ENCODE measurements at places on chromosomes 3 and 15.

- DNase-seq, result no peak
Observed at GRCh38 chr15:100215031-100215842, 126.5 kb downstream of the ADAMTS17 start.

DNA sequence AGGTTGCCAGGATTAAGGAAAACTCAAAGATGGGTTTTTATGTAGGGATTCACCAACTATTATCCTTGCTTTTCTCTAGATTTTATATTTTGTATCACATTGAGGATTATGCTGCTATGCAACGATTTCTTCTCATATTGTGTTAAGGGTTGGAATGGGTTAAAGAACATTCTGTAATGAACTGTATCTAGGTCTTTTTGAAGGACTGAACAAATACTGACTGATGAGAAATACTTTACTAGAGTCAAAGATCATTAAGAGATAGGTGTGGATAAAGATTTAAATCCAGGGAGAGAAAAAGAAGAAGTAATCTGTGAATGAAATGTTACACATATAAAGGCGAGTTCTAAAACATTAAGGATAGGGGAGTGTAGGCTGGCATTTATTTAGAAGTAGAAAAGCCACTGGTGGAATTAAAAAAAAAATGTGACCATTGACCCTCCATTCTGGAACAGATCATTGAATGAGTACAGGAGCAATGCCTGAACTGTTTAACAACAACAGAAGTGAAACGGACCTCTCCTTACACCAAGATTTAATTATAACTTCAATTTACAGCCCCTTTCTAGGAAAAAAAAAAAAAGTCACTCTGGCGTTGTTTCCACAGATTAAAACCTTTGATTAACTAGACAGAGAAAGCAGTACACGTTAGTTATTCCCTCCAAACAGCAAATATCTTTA, 39.2 kb downstream of the PROS1 start:
- DNase-seq, result no peak

GRCh38 chr3:115698851-115699591, 75.7 kb downstream of the GAP43 start:
- no peak for DNase-seq

- DNase-seq, result no peak
Observed at GRCh38 chr3:13115576-13115910, 42.3 kb upstream of the IQSEC1 start.

DNA sequence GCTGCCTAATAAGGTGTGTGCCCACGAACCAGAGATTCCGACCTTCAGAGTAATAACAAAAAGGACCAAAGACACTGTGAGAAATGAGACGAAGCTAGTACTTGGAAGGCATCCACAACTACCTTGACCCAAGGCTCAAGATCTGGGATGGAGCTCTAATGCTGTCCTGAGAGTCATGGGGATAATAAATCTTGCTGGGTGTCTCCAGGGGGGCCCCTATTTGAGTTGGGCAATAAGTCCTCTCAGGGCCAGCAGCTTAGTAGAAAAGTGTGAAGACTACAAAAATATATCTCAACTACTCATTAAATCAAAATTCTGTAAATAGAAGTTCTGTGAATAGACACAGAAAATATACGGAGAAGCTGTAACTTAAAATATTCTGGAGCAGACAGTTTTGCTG, 2.9 kb upstream of the NDN start:
- no peak for DNase-seq

DNA sequence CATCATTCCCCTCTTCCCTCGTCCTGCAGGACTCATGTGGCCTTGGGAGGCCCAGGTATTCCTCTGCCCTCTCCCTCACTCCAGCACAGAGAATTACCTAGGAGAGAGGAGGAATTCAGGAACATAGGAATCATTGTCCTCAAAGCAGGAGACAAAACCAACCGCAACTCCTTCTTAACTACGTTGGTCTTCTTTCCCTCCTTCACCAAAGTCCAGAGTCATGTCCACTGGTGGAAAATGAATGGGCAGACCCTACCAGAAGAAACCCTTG, 55.0 kb upstream of the SKOR1 start:
- no peak for DNase-seq

DNA sequence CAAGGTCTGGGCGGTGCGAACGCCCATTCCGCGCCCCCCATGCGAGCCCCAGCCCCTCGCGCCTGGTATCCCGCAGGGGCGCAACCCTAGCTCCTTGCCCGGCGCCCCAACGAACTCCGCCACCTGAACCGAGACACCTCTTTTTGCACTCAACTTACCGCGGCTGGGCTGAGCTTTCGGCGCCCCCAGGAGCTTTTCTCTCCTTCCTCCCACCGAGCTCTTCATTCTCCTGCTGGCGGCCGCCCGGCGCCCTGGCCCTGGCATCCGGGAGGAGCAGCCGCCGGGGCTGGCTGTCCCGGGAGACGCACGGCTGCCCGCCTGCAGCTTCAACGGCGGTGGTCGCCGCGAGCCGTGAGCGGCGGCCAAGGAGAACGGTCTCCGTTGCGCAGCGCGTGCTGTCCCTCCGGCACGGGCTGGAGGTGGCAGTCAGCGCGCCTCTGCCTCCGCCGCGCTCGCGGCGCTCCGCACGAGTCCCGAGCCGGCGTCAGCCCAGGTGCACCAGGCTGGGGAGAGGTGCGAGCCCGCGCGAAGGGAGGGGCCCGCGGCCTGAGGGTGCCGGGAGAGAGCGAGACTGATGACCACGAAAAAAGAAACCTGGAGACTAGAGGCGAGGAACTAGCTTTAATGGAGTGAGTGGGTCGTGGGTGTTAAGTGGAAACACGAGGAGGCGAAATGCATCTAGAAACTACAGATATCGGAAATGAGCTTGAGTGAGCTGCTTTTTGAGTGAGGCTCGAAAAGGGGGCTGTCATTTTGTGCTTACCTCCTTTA, 621.5 kb upstream of the ZNF385D start:
- no peak for DNase-seq

- DNase-seq, result no peak
Observed at GRCh38 chr15:68413363-68414205, 18.4 kb downstream of the ITGA11 start.

- DNase-seq, result no peak
Observed at GRCh38 chr3:133917144-133917543, 21.5 kb upstream of the RAB6B start.

- peak; percentile 73 for DNase-seq
Observed at GRCh38 chr15:75090388-75090734, 67.0 kb downstream of the PPCDC start.

DNA sequence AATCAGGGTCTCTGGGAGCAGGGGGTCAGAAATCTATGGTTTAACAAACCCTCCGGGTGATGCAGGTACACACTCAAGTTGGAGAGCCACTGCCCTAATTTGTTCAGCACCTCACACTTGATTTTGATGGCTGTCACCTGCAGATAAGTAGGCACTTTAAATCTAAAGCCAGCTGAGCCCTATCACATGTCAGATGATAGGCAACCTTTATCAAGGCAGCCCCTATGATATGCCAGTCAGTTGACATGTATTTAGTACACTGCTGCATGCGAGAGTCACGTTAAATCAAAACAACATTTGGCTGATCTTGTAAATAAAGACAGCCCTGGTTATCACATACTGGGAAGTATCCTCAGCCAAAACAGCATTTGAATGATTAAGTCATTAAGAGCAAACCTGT, 104.4 kb upstream of the MCTP2 start:
- DNase-seq, result no peak

DNA sequence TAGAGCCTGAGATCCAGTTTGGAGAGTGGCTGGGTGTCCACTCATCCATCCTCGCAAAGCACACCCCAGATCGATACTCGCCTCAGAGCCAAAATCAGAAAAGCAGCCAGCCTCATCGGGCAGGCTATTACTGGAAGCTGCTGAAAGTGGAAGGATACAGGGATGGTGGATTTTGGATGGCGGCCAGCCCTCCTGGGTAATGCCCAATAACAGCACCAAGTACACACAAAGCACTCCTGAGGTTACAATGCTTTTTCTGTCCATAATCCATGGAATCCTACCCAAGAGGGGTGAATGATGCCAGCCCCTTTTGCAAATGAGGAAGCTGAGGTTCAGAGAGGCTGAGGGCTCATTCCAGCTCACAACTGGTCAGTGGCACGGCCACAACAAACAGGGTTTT, 93.1 kb upstream of the SLC6A11 start:
- DNase-seq, result no peak

GRCh38 chr3:11825301-11825700, 21.4 kb downstream of the TAMM41 start:
- DNase-seq, result no peak

- DNase-seq, result no peak
Observed at GRCh38 chr3:151552589-151552988, 91.7 kb upstream of the IGSF10 start.

- DNase-seq, result no peak
Observed at GRCh38 chr3:48503401-48504050, 448 bp downstream of the SHISA5 start.

GRCh38 chr3:70738291-70738681, 425.8 kb upstream of the MDFIC2 start:
- no peak for DNase-seq

DNA sequence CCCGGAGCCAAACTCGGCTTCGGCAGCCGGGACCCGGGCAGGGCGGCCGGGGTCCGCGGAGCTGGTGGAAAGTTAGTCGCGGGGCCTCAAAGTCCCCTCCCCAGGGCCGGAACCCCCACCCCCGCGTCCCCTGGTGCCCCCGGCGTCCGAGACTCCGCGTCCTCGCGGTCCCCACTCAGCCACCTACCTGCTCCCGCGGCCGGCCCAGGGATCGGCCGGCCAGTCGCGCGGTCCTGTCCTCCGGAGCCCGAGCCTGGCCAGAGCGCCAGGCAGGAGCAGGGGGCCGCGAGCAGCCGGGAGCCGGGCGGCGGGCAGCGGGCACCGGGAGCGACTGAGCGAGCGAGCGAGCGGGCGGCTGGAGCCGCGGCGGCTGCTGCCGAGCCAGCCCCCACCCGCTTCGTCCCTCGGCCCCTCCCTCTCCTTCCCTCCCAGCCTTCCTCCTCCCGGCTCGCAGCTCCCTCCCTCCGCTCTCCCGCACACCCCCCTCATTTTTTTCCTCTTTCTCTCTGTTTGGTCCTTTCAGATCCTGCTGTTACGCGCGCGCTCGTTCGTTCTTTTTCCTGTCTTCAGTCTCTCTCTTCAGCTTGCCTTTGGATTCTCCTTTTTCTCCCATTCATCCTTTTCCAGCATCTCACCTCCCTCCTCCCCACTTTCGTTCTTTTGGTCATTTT, at the start of gene MEGF11:
Gene MEGF11, minus strand, starts transcription at position 333 of the 671 bp plus-strand sequence. CDS start 125,347 bp downstream, outside the sequence.
- DNase-seq, result no peak

GRCh38 chr3:109050591-109051167, 67.3 kb downstream of the MORC1 start:
- peak; percentile 16 for DNase-seq

- DNase-seq, result no peak
Observed at GRCh38 chr3:177131927-177132636, 65.2 kb downstream of the TBL1XR1 start.

DNA sequence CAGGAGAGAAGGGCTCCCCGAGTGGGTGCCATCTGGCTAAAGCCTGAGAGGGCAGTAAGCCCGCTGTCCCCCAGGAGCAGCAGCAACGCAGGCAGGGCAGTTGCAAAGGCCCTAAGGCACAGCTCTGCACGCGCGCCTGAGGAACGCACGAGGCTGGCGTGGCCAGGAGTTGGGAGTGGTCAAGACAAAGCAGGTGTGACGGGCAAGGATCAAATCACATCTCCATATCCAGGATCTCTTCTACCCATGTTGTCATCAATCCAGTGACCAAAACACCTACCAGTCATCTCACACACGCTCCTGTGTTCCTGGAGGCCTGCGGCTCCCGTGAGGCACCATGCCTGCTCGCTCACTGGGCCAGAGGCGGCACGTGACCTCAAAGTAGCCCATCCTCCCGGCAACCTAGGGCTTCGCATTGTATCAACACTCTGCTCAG, 59.5 kb downstream of the ERC2 start:
- DNase-seq, result no peak

DNA sequence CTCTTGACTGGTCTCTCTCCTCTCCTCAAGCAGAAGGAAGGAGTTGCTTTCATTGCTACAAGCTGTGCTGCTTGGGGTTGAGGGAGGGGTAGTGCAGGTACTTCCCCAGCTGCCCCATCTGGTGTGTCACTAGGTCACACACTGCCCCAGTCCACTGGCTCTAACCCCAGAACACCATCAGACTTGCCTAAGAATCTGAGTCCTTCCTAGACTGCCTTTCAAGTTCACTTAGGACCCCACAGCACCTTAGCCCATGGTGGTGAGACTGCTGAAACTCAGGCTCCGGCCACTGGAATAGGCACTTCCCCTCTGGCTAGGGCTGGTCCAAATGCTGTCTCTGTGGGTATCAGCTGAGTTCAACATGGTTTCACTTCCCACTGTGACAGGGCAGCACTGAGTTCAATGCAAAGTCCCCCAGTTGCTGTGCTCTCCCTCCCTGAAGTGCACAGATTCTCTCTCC, 279.7 kb upstream of the GOLGA6L4 start:
- no peak for DNase-seq
